Neural crest cell (in vitro differentiated cells): ENCODE measurements at places on chromosomes 5 and 9. TPM values are rescaled to one million over a fixed set of nuclear protein-coding genes. Genes with fewer than 3 reads are reported as not detected.

DNA sequence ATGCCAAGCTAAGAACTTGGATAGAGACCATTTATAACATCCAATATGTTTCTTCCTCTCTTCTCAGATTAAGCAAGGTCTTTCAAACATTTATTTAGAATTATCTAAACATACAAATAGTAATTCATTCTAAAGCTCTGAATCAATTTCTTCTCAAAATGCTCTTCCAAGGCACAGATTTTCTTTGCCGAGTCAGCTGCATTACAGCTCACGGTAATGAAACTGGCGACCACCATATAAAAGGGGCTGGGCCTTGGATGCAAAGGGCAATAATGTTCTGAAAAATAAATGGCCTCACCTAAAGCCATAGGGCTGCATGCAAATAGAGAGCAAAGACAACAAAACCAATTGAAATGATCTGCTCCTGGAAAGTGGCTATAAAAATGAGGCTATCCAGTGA, 63.8 kb downstream of the MED27 start:
- peaks cover 6% of the 10 kb centered on the region for H3K36me3 ChIP-seq
- no peaks in the 10 kb centered on the region for H3K27me3 ChIP-seq
- DNase-seq = no peak

The GMCL2 gene
- not detected in 2 replicates for total RNA-seq

GRCh38 chr5:91315701-91316100, 67.4 kb downstream of the ARRDC3 start:
- peak overlapping the region; percentile 91 for H3K27ac ChIP-seq
- H3K27me3 ChIP-seq = no peaks in the 10 kb centered on the region
- peaks cover 36% of the 10 kb centered on the region for H3K4me1 ChIP-seq
- DNase-seq = no peak
- H3K36me3 ChIP-seq = no peaks in the 10 kb centered on the region
- no peak overlapping the region for H3K4me3 ChIP-seq

GRCh38 chr9:134127065-134127580, 8.8 kb upstream of the WDR5 start:
- H3K4me1 ChIP-seq = no peaks in the 10 kb centered on the region
- no peak overlapping the region for H3K4me3 ChIP-seq
- H3K27me3 ChIP-seq = peaks cover 2% of the 10 kb centered on the region
- H3K27ac ChIP-seq = no peak overlapping the region

GRCh38 chr5:143537056-143537455, 133.6 kb upstream of the NR3C1 start:
- H3K27me3 ChIP-seq = no peaks in the 10 kb centered on the region
- no peak overlapping the region for H3K27ac ChIP-seq
- no peaks in the 10 kb centered on the region for H3K36me3 ChIP-seq
- H3K4me1 ChIP-seq = no peaks in the 10 kb centered on the region
- DNase-seq = no peak
- H3K4me3 ChIP-seq = no peak overlapping the region

The DMRT1 gene
- total RNA-seq = not detected in 2 replicates

GRCh38 chr5:129691220-129691619, 56.7 kb upstream of the MINAR2 start:
- no peak overlapping the region for H3K4me3 ChIP-seq
- no peak overlapping the region for H3K27ac ChIP-seq
- no peak for DNase-seq
- H3K36me3 ChIP-seq = no peaks in the 10 kb centered on the region

The PLGRKT gene
- total RNA-seq = 24.2 and 24.6 TPM in 2 replicates

The TRPM3 gene
- total RNA-seq = 0.91 and 1.4 TPM in 2 replicates

DNA sequence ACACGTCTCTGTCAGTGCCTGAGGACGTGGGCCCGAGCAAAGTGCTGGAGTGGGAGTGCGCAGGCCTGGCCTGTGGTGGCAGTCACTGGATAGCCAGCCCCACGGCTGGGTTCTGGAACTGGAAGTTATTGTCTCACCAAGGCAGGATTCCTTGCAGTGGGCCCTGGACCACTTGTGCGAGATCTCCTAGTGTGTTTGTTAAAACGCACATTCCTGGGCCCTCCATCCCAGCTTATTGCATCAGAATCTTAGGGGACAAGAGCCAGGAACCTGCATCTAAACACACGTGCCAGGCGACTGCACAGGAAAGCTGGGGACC, 26.9 kb downstream of the PTPA start:
- H3K27ac ChIP-seq = peak overlapping the region; percentile 12
- no peak overlapping the region for H3K4me3 ChIP-seq
- H3K4me1 ChIP-seq = peaks cover 59% of the 10 kb centered on the region
- peaks cover 4% of the 10 kb centered on the region for H3K27me3 ChIP-seq

The PCDHA3 gene
- total RNA-seq = 0.32 and 0.37 TPM in 2 replicates

- peaks cover 10% of the 10 kb centered on the region for H3K4me1 ChIP-seq
- H3K27me3 ChIP-seq = no peaks in the 10 kb centered on the region
- H3K36me3 ChIP-seq = peaks cover 4% of the 10 kb centered on the region
- no peak for DNase-seq
- no peak overlapping the region for H3K27ac ChIP-seq
- H3K4me3 ChIP-seq = no peak overlapping the region
These were observed 21.6 kb downstream of the LPCAT1 start for GRCh38 chr5:1502046-1502736.

The EIF4E1B gene
- not detected in 2 replicates for total RNA-seq

DNA sequence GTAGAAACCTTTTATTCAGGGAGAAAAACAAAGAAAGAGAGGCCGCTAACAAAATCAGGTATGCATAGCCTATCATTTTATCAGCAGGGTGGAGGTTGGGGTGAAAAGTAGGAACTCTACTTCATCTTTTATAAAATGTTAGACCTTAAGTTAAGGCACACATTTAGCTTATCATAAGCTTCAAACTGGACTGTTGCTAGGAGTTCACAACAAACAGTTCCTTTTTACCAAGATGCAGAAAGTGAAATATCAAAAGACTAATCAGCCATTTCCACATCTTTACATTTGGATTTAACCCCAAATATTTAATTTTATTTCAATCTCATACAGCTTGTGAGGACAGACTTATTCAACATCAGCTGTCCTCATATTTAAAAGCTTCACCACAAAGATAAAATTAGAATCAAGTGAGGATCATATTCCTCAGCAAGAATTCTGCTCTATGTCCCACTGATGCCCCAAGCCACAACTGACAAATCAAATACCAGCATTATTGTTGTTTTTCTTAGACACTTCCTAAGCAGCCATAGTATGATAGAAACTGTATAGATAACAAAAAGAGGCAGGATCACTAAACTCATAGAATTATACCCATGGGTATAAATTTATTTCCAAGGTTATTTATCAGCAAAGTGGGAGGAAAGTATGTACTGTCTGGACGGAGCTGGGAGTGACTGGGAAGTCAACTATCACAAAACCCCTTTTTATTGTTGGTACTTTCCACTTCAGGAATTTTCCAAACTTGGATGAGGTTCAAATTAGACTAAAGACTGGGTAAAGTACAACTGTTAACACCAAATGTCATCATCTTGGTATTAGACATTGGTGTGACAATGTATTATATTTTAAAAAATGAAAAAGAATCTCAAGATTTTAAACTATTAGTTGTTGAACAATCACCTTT, 29.9 kb upstream of the MYOT start:
- no peaks in the 10 kb centered on the region for H3K4me1 ChIP-seq
- H3K36me3 ChIP-seq = no peaks in the 10 kb centered on the region
- H3K4me3 ChIP-seq = no peak overlapping the region
- no peak for DNase-seq
- H3K27me3 ChIP-seq = peaks cover 5% of the 10 kb centered on the region
